Activated CD8-positive, alpha-beta memory T cell treated with anti-CD3 and anti-CD28 coated beads for 1 hour (primary cell): ENCODE measurements at places on chromosomes 2 and 18.

DNA sequence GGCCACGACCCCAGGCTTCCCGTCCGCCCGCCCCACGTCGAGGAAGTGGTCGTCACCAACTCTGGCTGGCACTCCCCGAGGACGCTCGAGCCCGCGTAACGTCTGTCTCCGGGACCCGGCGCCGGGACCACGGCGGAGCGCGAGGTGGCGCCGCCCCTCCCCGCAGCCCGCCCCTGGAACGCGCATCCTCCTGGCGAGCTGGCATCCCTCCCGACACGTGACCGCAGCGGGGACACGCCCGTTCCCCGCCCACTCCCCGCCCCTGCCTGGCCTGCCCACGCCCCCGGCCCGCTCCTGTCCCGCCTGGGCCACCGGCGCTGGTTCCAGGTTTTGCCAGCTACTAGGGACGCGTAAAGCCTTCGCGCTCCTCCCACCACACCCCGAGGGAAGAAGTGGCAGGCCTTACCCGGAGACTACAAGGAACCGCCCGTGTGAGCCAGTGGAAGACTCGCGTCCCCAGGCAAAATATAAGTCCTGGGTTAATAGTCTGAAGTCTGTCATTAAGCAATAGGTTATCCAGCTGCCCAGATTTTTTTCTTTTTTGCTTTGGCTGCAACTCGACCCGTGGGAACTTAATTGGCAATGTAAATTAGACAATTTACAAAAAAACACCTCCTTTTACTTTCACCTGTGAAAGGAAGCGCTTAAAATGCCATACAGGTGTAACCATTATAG is at the start of gene OSBPL1A:
OSBPL1A (minus strand) TSS at position 131 of the 675 bp plus-strand sequence. CDS start 20,291 bp downstream, outside the sequence.
- peak; percentile 45 for DNase-seq

DNA sequence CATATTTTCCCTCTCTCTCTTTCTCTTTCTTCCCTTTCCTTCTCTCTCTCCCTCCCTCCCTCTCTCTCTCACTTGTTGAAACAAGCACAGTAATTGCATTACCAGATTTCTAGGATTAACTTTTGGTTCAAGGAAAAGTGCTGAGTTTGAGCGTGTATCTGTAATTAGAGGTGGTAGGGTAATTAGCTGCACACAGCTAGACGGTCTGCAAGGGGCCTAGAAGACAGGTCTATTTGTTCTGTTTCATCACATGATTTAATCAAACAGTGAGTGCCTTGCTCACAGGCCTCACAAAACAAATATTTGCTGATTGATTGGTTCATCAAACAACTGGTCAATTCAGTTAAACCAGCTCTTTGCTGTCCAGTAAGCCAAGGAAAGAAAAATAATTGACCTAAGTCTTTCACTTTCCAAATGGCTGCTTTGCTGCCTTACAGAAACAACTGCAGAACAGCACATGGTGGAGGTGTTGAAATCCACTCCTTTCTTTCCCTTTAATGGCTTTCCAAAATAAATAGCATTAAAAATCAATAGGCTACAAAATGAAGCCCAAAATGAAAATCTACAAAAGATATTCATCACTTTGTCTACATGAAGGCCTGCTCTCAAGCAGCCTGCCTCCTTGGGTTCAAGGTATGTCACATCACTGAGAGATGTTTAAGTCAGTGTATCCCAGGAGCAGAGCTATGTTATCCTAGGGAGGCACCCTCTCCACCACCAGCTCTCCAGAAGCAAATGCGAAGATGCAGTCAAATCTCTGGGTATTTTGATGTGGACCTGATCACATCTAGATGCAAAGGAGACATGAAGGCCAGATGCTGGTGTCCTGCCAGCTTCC is 264.4 kb upstream of the SIX2 start:
- no peak for DNase-seq

GRCh38 chr2:229901819-229902218 is 20.0 kb downstream of the TRIP12 start:
- no peak for DNase-seq

DNA sequence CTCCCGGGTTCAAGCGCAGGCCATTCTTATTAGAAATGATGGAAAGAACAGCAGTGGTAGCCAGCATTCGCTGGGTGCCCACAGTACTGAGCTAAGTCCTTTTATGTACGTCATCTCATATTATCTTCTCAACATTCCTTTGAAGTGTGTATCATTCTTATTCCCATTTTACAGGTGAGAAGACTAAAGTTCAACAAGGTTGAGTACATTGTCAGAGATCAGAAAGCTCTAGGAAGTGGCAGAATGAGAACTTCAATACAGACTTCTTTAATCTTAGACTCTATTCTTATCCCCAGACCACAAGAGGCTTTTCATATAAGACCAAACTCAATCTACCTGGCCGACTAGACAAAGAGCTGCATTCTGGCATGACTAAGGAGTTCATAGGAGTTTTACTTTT is 86.7 kb downstream of the NPAS2 start:
- no peak for DNase-seq

DNA sequence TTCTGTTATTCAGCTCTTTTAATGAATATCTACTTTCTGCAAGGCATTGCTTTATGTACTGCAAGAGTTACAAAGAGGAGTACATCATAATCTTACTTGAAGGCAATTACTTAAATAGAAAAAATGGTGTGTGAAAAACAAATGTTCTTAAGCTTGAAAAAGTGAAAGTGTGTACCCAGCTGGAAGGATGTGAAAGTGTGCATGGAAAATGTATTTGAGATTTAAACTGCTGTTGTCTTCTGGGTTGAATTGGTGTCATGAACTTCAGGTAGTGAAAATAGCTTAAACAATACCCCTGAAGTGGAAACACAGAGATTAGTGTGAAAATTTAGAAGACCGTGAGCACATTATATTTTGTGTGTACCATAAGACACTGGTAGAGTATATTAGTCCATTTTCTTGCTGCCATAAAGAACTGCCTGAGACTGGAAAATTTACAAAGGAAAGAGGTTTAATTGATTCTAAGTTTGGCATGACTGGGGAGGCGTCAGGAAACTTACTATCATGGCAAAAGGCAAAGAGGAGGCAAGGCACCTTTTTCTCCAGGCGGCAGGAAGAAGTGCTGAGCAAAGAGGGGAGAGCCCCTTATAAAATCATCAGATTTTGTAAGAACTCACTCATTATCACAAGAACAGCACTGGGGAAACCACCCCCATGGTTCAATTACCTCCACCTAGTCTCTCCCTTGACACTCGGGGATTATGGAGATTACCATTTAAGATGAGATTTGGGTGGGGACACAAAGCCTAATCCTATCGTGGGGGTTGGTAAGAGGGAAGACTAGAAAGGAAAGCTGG is 38.8 kb downstream of the SCN2A start:
- DNase-seq = no peak

- no peak for DNase-seq
These were observed 274.4 kb downstream of the ERBB4 start for GRCh38 chr2:212264187-212264586.

GRCh38 chr18:39591649-39592048 is 2026.1 kb upstream of the CELF4 start:
- DNase-seq = no peak

DNA sequence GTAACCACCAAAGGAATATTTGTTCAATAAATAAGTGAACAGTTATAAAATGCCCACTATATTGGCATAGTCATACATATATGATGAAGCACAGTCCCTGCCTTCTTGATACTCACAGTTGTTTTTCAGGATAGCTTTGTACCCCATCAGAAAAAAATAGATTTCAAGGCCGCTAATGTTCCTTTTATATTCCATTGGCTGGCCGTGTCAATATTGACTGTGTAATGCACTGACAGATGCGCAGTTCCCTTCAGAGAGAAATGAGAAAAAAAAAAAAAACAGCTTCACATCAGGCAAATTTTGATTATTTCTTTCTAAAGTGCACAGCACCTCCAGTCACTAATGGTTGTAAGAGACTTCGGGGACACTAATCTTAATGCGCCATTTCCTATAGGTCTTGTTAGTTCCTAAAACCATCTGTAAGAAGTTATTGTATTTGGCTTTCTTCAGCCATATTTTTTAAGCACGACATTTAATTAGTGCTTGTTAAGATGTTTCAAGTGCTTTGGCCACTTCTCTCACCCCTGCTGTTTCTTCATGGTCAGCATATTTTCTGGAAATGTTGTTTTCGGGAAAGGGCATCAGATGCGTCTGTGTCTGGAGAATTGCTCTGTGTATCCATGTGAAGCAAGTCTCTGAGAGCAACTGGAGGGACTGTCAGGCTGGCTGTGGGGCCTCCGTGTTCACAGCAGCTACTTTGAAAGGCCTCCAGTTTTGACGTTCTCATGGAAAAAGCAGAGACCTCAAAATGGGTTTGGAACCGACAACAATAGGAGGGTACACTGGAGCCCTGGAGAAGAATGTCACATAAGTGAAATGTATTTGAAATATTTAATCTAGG is 378.3 kb downstream of the MTX2 start:
- no peak for DNase-seq

DNA sequence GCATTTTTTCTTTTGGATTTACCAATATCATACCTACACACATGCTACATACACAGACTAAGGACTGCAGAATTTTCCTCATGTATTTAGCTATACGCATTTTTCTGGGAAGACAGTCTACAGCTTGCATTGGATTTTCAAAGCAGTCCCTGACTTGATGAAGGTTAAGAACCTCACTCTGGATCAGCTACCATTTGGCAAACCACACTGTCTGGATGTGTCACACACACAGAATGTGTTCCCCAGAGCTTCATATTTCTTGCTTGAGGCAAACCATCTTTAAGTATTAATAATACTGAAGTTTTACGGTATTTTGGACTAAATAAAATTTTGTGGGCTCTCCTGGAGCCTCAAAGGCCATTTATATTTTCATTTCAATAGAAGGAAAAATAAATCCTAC is 102.3 kb downstream of the TCF4 start:
- DNase-seq = no peak

DNA sequence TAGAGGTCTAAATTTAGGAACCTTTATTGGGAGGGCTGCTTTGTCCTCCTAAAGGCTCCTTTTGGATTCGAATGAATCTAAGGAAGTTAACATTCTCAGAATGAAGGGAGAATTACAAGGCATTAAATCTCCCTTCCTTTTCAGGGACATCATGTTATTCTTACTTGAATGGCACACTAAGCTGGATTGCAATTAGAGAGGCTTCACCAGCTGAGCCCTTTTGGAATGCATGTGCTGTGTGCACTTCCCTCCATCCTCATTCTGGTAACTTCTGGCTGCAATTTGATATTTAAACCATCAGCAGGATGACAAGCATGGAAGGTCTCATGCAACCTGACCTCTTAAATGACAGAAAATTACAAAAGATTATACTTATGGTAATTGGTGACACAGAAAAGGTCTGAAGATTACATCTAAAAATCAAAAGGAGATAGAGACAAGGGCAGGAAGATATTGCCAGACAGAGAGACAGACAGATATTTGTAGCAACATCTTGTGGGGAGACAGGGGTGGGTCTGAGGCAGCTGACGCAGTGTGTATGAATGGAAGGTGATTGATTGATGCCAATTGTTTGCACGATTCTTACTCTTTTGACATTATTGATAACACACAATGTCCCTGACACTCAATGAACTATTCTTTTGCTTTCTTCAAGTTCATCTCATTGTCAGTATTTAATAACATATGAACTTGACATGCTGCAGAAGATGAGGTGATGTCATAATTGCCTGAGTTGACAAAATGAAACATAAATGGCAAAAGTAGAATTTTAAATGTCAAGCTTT is 570.8 kb upstream of the GYPC start:
- DNase-seq = no peak

DNA sequence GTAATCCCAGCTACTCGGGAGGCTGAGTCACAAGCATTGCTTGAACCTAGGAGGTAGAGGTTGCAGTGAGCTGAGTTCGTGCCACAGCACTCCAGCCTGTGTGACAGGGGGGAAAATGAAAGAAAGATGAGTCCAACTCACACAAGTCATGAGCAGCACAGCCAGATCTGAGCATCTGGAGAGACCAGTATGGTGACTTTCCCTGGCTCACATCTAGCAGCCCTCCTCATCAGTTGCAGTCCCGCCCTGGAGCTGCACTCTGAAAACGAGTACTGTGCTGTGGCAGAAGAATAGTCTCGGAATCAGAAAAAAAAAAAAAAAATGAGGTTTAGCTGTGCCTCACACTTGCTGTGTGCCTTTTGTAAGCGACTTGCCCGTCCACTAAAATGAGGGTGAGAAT is 74.4 kb upstream of the TRIB2 start:
- no peak for DNase-seq
